Calu3 (cell line): ENCODE measurements at places on chromosomes 2 and 18. TPM values are rescaled to one million over a fixed set of nuclear protein-coding genes. Genes with fewer than 3 reads are reported as not detected.

- DNase-seq = no peak
- no peaks in the 10 kb centered on the region for H3K36me3 ChIP-seq
- H3K4me1 ChIP-seq = no peaks in the 10 kb centered on the region
These were observed 161.7 kb upstream of the ZNF236 start for GRCh38 chr18:76660571-76661192.

GRCh38 chr2:44929735-44930273 lies 11.7 kb upstream of the SIX3 start:
- H3K4me1 ChIP-seq = peaks cover 6% of the 10 kb centered on the region
- H3K27ac ChIP-seq = no peak overlapping the region
- no peak for DNase-seq

The SLC25A12 gene
- 11.9 and 17.8 TPM in 2 replicates for total RNA-seq

DNA sequence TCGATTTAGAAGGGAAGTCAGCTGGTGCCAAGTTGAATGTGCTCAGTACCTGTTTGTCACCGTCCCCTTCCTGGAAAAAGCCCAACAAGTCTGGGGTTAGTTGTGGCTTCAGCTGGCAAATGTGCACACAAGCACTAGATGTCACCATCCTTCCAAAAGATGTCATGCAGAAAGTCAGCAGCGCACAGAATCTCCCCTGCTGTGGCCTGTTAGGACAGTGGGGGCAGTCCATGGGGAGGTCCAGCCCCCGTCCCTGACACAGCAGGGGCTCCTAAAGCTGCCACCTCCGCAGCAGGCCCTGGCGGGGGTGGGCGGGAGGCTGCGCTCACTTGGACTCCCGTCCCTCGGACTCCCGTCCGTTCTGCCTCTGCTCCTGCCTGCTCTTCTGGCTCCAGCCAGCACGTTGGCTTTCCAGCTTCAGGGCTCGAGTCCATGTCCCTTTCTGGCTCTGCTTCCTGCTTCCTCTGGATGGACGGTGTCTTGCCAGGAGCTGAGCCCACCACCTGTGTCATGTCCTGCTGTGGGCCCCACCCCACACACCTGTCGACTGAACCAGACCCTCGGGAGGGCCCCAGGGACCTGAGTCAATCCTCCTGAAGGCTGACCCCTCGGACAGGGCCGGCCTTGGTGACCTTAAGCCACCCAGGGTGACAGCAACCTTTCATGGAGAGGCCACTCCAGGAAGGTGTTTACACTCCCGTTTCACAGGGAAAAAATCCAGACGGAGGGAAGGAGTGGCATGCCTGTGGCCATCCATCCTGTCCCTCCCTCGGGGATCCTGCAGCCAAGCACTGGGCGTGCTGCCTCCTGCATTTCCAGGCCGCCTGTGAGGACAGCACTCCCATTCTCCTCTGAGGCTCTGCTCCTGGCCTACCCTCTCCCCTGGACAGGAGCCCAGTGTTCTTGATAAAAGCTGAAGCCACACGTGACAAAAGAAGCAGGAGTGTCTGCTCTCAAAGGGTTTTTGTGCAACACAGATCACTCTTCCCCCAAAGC lies 8.5 kb downstream of the RAB17 start:
- H3K27me3 ChIP-seq = no peaks in the 10 kb centered on the region
- H3K36me3 ChIP-seq = peaks cover 5% of the 10 kb centered on the region
- peaks cover 4% of the 10 kb centered on the region for H3K4me1 ChIP-seq
- DNase-seq = no peak
- no peak overlapping the region for H3K4me3 ChIP-seq

The ANKRD30BL gene
- not detected in 2 replicates for total RNA-seq

DNA sequence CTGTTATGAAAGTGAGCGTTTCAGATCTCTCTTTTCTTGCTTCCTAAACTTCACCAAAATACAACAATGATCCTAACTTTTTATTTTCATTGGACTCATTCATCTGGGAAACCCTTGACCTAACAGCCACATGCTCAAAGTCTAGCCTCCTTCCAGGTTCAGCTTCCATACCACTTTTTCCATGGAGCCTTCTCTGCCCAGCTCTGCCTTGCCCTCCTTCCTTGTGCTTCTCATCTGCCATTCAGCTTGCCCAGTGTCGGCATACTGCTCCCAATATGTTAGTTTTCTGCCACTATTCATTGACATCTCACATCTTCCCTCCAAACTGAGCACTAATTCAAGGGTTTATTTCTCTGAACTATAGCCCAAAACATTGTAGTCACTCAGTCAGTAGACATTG lies 214.7 kb downstream of the RAD51AP2 start:
- no peaks in the 10 kb centered on the region for H3K36me3 ChIP-seq
- no peak for DNase-seq
- no peak overlapping the region for H3K4me3 ChIP-seq
- H3K27me3 ChIP-seq = peaks cover 14% of the 10 kb centered on the region
- no peaks in the 10 kb centered on the region for H3K4me1 ChIP-seq
